Left ventricle myocardium inferior (tissue), 1 donor: ENCODE measurements at places on chromosomes 6 and 20. TPM values are rescaled to one million over a fixed set of nuclear protein-coding genes. Genes with fewer than 3 reads are reported as not detected.

DNA sequence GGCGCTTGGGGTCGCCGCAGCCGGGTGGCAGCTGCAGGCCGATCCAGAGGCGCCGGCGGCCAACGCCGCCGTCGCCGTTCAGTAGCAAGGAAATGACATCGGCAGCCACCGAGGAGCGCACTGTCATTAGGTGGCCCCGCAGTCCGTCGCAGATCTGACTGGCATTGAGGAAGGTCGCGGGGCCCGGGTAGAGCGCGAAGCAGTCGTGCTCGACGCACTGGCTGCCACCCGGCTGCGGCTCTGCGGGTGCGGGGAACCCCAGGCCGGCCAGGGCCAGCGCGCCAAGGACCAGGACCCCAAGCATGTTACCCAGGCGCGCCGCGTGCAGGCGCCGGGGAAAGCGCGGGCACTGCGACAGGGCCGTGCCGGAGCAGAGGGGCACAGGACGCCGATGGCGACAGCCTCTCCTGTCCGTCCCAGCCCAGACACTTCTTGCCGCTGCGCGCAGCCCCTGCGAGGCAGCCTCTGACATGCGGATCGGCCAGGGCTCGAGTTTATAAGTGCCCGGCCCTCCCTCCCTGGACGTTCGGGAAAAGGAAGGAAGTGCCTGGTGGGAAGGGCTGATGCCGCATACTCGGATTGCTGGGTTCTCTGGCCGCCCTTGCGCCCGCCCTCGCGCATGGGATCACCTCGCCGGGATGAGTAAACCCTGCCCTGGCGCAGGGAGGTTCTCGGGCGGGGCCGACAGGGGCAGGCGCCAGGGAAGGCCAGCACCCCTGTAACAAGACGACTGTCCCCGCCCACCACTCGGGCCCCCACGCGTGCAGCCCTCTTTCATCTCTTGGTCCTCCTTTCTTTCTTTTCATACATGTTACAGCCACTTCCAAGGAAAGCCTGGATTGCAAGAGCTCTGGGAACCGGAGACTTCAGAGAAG is at the start of gene THBD:
THBD (minus strand) TSS at position 472 of the 875 bp plus-strand sequence; CDS start at position 304, 168 bp downstream.
- peak; percentile 86 for DNase-seq

- no peak for DNase-seq
Measured at GRCh38 chr20:38114353-38114791, 50.7 kb downstream of the TGM2 start.

DNA sequence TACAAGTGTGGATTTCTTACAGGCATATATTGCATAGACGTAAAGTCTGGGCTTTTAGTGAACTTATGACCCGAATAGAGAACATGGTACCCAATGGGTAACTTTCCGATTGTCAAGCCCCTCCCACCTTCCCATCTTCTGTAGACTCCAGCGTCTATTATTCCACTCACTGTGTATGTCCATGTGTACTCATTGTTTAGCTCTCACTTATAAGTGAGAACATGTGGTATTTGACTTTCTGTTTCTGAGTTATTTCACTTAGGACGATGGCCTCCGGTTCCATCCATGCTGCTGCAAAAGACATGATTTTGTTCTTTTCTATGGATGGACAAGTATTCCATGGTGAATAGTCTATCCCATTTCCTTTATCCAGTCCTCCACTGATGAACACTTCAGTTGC is 306.4 kb downstream of the CD83 start:
- DNase-seq: no peak

DNA sequence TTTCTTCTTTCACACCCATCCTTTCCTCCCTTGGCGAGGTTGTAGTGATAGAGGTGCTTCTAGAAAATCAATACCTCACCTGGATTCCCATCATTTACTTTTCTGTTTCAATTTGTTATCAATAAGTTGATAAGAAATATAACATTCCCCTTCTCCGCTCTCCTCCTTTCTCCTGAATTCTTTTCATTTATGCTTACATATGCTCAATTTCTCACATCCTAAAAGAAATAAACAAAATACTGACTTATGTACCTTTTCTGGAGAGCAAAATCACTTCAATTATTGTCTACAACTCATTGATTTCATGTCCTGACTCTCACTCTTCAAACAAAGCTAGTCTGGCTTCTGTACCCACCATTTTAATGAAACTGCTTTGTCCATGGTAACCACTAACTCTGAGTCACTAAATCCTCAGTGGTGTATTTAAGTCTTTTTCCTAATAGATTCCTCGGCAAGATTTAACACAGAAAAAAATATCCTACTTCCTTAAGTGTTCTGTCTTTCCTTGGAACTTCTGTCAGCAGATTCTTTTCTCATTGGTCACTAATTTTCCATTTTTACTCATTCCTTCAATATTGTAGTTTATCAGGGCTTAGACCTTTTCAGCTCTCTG is 289.6 kb downstream of the RFPL4B start:
- DNase-seq: no peak

GRCh38 chr6:124961777-124962638 is at the start of gene RNF217:
Gene RNF217 (plus strand): TSS chr6:124962437. CDS start chr6:124962545, 108 bp downstream.
- peak; percentile 73 for DNase-seq

DNA sequence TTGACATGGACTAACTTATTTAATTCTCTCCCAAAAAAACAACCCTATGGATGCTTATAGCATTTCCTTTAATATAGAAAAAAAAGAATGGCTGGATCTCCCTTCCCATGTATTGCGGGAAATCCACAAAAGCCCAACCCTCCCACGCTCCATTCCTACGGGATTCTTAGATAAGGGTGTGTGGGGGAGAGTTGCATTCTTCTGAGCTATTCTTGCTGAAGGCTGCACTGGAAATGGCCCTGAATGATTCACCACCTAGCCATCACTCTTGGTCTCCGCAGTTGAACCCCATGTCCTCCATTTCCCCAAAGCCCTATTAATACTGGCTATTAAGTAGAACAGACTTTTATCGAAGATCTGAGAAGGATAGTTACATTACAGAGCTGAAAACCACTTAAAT is 41.9 kb upstream of the ADGRF5 start:
- DNase-seq: no peak

- DNase-seq: no peak
Measured at GRCh38 chr6:31768363-31769257, 6.2 kb downstream of the SAPCD1 start.

GRCh38 chr6:4774296-4774695 is 1.9 kb upstream of the CDYL start:
- no peak for DNase-seq

- no peak for DNase-seq
Measured at GRCh38 chr6:124294574-124295200, 491.0 kb downstream of the NKAIN2 start.

DNA sequence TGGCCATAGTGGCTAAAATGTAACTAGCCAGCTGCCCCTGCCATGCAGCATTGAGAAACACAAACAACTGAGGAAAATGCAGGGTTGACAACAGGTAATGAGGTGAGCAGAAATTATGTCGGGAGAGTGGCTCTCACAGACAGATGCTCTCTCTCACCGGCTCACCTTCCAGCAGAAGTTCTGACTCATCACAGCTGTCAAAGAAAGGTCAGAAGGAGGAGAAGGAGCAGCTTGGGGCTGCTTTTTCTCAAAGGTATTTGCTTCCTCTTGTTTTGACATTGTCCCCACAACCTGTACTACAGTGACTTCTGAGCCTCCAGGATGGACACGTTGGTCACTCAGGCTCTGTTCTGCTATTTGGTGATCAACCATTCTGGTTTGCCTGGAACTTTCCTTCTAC is 190.5 kb upstream of the HEY2 start:
- DNase-seq: no peak

GRCh38 chr6:12311106-12311505 is 20.9 kb downstream of the EDN1 start:
- DNase-seq: no peak

DNA sequence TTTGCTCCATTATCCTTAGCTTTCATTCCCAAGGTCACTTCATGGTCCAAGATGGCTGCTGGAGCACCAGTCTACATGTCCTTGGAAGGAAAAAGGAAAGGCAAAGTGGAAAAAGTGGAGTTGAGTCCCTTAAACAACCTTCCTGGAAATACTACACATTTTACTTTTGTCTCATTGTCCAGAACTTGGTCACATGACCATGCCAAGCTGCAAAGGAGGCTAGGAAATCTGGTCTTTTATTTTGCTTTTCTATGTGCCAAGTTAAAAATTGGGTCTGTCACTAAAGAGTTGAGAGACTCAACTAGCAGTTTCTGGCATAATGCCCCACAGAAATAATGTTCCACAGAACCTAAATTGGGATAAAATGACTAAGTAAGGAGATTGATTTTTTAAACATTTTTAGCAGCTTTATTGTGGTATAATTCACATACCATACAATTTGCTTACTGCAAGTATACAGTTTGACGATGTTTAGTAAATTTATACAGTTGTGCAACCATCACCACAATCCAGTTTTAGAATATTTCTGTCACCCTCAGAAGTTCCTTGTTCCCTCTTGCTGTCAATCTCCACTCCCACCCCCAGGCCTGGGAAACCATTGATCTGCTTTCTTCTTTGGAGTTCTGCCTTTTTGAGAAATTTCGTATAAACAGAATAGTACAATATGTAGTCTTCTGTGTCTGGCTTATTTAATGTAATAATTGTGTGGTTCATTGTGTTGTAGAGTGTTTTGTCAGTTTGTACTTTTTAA is 5.6 kb upstream of the CHD6 start:
- no peak for DNase-seq

- DNase-seq: no peak
Measured at GRCh38 chr6:30885481-30885998, 1.2 kb downstream of the DDR1 start.

GRCh38 chr6:69663215-69663614 is 133.6 kb downstream of the LMBRD1 start:
- no peak for DNase-seq

DNA sequence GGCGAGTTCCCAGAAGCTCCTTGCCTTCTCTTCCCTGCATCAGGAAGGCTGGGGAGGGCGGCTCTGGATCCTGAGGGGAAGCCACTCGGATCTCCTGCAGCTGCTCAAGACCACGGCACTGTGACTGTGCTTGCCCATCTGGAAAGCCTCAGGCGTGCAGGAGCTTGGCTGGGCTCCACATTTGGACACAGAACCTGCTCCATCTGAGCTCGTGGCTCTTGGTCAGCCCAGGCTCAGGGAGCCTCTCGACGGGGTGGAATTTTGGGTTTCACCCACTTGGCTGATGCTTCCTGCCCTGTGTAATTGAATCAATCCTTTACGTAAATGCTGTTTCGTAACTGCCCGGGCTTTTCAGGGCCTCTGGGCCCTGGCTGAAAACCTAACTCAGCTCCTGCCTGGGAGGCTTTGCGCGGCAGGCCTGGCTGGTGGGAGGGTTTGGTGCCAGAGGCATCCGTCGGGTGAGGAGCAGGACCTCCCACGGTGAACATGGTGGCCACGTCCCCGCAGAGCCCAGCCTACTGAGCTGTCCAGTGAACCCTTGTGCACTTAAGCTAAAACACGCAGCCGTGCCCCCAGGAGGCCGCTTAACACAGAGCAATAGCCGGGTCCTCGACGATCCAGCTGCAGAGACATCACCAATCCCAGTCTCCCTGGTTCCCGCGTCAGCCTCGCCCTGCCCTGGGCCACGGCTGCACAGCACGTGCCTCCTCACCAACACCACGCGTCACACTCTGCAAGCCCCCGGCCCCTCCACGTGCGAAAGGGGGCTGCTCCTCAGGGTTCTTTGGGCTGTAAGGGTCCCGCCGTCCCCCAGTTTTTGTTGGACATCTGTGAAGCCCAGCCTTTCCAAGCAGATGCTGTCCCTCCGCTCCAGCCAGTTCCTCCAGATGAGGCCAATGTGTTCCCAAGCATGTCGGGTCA is 241.0 kb downstream of the DLL1 start:
- DNase-seq: peak; percentile 87

DNA sequence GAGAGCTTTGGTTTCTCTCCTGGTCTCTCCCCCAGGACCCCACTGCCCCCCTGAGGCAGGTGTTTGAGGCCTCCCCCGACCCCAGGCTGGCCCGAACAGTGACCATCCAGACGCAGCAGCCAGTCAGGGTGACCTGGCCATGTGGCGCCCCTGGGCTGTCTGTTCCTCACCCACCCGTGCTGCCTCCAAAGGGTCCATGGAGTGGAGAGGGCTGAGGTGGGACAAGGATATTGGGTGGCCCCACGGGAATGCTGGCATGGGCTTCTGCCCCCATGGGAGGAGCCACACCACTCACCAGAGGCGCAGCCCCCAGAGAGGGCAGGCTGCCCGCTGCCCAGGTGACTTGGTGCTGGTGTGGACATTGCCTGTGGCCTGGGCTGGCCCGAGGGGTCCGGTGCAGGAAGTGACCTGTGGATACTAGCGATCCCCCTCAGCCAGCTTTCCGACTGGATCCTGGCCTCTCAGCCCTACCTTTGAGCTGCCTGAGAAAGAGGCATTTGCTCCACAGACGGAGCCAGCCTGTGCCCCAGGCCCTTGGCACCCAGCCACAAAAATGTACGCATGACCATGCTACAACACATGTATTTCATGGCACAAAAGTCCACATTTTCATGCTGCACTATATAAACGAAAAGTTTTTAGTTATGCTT is 50.8 kb downstream of the BCAS4 start:
- DNase-seq: no peak

GRCh38 chr20:48931527-48932374 is 10.2 kb downstream of the ARFGEF2 start:
- no peak for DNase-seq

- no peak for DNase-seq
Measured at GRCh38 chr6:15420959-15421438, 175.1 kb downstream of the JARID2 start.

DNA sequence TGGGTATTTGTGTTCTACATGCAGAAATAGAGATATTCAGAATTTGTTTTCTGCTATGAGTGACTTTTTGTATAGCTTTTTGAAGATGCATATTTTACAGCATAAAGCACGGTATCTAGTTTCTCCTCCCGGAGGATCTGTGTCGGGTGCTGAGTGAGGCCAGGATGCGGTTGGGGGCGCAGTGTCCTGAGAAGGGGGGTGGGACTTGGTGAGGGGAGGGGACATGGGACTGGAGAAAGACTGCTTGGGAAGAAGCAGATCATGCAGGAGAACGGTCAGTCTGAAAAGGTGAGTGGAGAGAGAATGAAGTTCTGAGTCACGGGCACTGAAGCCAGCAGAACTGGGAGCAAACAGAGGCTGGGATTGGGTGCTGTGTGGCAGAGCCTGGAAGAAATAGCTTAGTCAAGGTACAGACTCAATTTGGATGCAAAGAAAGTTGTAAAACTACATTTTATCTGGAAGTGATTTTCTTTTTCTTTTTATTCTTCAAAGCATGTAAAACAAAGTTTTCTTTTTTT is 44.0 kb downstream of the STX11 start:
- DNase-seq: no peak

- no peak for DNase-seq
Measured at GRCh38 chr6:14348389-14348788, 230.8 kb downstream of the CD83 start.

Gene PRIM2
- total RNA-seq: 3.2 TPM

Gene SAMD3
- total RNA-seq: not detected

Gene COL9A1
- 0.08 TPM for total RNA-seq

Gene ARMH2
- not detected for total RNA-seq

Gene IP6K3
- total RNA-seq: 42.0 TPM

Gene ZBP1
- total RNA-seq: not detected

Gene EIF6
- total RNA-seq: 37.4 TPM

Gene MAP3K5
- 44.1 TPM for total RNA-seq

Gene EDN3
- total RNA-seq: not detected
